ENCODE measurements at places on chromosomes 5 and 9.

DNA sequence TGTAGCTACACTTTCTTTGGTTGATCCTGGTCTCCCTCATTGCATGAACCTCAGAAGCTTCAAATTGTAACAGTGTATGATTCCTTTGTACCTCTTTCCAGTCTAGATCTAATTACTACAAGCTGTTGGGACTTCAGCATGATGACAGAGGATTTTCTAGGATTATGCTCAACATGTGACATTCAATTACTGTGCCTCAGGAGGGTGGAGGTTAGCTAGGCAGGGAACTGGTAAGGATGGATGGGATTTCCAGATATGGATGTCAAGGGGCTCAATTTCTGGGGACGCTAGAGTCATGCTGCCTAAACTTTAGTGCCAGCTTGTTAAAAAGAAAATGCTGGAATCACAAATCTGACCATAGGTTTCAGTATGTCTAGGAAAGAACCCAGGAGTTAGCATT lies 29.2 kb upstream of the GLRA1 start:
- no peak for DNase-seq

DNA sequence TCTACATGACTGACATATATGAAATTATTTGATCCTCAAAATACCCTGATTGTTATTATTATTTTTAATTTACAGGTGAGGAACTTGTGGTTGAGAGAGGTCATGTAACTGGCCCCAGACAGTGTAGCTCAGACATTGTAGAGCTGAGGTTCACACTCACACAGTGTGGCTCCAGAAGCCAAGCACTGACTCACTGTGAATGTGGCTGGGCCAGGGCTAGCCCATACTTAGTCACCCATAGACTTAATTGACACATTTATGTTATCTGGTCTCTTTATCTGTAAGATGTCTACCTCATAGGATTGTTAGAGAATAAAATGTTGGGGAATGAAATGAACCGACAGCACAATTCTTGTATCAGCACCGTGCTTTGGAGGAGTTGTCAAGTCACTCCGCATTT lies 24.9 kb upstream of the CCDC112 start:
- DNase-seq: no peak

GRCh38 chr9:131420980-131421624 lies 27.2 kb downstream of the PRRC2B start:
- no peak for DNase-seq

DNA sequence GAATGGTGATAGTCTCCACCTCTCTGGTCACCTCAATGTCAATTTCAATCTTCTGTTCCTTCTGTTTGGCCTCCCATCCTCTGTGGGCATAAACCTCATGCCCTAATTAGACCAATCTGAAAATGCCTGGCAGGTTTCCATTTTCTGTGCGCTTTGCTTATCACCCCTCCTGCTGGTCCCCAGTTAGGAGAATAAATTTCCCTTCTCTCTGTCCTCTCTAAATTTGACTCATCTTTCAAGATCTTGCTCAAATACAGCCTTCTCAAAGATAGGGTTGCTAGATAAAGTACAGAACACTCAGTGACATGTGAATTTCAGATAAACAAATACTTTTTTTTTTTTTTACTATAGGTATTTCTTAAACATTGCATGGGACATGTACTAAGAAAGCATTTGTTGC lies 69.4 kb upstream of the CD180 start:
- DNase-seq: no peak

DNA sequence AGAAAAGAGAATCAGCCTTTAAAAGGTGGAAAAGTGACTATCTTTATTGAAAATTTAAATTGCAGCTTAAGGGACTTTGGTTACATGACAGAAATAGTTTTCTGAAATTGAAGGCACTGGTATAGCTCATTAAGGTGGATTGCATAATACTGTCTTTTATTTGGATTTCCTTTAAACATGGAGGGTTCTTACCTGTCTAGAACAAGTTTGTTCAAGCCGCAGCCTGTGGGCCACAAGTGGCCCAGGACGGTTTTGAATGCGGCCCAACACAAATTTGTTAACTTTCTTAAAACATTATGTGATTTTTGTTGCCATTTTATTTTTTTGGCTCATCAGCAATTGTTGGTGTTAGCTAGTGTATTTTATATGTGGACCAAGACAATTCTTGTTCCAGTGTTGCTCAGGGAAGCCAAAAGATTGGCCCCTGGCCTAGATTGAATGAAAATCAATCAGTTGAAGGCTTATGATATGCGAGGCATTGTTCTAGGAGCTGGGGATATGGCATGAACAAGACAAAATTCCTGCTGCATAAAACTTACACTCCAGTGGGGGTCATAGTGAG lies 18.0 kb downstream of the NNT start:
- DNase-seq: no peak

DNA sequence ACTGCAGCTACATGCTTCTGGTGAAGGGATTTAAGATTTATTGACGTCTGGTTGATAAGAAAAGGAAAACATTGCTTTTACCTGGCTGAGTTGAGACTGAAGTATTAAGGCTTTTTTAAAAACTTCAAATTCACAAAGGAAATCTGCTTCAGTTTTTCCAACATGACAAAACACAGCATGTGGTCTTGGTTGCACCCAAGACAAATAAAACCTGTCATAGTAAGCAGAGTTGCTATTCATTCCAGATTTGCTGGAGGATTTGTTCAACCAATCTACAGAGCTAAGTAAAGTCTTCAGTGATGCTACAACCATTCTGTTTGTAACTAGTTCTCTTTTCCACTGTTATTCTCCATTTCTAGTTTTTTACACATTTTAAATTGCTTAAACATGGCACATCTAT lies 11.3 kb downstream of the C5orf63 start:
- no peak for DNase-seq

DNA sequence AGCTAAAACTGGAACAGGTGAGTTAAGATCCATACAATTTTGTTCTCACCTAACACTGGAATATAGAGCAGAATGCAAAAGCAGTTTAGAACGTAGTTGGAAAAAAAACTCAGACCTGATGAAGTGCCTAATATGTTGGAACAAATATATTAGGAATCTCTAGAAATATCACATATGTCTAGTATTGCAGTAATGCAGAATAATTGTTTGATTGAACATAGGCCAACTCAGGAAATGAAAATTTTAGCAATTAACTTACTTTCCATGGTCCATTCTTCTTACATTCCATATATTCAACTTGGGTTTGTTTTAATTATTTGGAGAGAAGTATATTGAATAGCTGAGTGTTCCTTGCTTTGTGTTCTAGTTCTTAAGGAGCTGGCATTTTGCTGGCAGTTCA lies 111.8 kb upstream of the ADAMTSL1 start:
- DNase-seq: no peak

DNA sequence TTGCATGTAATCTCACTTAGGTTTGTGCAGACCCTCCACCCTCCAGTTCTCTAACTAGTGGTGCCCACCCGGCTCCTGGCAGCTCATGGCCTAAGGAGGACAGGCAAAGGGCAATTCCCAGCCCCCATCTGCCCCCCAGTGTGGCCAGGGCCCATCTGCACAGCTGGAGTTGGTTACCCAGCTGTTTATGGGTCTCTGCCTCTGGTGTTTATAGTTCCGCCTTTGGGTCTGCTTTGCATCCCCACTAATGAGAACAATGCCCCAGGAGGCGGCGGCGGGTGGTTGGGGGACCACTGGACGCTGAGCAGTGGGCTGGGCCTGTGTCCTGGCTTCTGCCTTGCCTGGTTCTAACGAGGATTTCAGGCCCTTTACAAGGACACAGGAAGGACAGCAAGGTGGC lies 62.4 kb downstream of the NDST1 start:
- no peak for DNase-seq

- no peak for DNase-seq
Observed at GRCh38 chr5:177316005-177316404, 4.3 kb upstream of the MXD3 start.

- DNase-seq: no peak
Observed at GRCh38 chr5:139652788-139653241, 4.7 kb downstream of the CXXC5 start.

- no peak for DNase-seq
Observed at GRCh38 chr5:158643840-158644239, 455.9 kb downstream of the EBF1 start.

- DNase-seq: no peak
Observed at GRCh38 chr5:59583810-59584562, 309.5 kb downstream of the PDE4D start.

DNA sequence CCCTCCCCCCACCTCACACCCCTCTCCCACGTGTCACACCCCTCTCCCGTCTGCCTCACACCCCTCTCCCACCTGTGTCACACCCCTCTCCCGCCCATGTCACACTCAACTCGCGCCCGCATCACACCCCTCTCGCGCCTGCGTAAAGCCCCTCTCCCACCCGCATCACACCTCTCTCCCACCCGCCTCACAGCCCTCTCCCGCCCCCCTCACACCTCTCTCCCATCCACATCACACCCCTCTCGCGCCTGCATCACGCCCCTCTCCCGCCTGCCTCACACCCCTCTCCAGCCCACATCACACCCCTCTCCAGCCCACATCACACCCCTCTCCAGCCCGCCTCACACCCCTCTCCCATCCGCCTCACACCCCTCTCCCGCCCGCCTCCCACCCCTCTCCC lies 173.5 kb upstream of the FOXD4L5 start:
- DNase-seq: no peak

GRCh38 chr5:170056561-170057267 lies 49.0 kb upstream of the FOXI1 start:
- DNase-seq: no peak

DNA sequence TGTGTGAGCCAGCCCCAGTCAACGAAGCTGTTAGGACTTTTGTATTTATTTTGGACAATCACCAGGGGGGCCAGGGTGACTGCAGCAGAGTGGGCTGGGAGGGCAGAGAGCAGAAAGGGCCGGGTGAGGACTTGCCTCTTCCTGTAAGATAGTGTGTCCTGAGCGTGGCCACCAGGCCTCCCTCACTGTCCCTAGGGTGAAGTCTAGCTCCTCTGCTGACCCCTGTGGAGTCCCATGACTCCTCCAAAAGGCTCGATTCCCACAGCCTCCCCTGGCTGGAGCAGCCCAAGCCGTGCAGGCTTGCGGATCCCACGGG lies 147.8 kb downstream of the RXRA start:
- DNase-seq: no peak

DNA sequence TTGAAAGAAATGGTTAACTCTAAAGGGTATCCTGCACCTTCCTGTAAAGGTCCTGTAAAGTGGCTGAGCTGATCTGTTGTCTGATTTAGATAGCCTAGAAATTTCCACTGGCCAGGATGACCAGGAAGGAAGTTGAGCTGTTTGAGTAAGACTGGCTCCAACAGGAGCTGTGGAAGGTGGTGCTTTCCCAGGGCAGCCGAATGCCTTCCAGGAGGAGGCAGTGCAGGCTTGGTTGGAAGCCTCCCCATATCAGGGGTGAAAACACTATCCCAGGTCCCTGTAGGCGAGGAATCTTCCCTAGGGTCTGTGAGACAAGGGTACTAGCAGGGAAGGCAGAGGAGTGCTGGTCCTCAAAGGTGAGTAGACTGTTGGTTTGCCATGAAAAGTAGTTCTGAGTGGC lies 98.4 kb downstream of the LIX1 start:
- DNase-seq: no peak

DNA sequence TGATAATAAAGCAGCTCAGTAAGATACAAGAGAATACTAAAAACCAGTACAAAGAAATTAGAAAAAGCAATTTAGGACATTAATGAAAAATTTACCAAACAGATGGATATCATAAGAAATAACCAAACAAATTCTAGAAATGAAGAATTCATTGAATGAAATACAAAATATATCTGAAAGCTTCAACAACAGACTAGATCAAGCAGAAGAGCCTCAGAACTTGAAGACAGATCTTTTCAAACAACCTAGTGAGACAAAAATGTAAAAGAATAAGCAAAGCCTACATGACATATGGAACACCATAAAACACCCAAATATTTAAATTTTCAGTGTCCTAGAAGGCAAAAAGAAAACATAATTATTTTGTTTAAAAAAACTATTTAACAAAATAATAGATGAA lies 66.9 kb downstream of the SKIC3 start:
- DNase-seq: no peak

- DNase-seq: no peak
Observed at GRCh38 chr9:1870915-1871314, 144.2 kb upstream of the SMARCA2 start.

- no peak for DNase-seq
Observed at GRCh38 chr5:128062172-128062746, 21.3 kb upstream of the SLC12A2 start.

DNA sequence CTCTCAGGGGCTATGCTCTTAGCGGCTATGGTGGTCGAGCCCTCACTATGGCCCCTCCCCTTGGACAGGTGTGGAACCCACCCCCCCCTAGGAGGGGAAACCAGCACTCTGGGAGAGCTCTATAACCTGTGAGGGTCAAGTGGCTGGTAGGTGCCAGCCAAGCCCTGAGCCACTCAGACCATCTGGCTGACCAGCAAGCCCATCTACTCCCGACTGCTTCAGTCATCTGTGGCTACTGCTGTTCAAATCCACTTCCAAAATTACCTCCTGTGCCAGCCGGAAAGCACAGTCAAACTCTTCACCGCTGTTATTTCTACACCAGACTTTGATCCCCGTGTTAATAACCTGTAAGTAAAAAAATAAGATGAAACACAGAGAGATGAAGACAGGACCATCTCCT lies 28.5 kb downstream of the NSUN2 start:
- DNase-seq: no peak

DNA sequence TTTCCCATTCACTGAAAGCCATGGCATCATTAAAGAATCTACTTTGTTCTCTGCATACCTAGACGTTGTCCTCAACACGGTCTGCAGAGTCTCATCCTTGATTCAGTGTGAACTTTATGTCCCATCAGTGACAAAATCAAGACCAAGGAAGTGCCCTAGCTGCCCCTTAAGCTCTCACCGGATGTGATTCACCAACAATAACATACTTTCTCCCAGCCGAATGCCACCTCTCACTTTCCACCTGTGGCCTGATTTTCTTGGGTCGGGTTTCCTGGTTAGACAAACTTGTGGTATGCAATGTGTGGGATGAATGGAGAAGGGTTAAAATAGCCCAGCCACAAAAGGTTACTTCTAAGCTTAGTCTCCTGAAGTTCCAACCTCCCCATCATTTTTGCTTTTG lies 145.3 kb upstream of the PAPPA start:
- no peak for DNase-seq

DNA sequence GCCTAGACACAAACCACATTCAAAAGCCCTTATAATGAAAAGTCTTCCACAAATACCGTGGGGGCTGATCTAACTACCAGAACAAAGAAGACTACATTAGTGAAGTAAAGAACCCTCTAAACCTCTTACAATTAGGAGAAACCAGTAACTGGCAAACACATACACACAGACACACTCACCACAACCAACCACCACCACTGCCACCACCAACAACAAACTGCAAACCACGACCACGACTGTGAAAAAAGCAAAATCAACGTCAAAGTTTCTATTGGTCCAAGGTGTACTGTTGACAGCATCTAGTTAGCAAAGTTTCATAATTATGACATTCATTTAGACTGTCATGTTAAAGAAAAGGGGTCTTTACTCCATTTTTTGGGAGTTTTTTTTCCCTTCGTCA lies 2.7 kb downstream of the CDO1 start:
- no peak for DNase-seq

DNA sequence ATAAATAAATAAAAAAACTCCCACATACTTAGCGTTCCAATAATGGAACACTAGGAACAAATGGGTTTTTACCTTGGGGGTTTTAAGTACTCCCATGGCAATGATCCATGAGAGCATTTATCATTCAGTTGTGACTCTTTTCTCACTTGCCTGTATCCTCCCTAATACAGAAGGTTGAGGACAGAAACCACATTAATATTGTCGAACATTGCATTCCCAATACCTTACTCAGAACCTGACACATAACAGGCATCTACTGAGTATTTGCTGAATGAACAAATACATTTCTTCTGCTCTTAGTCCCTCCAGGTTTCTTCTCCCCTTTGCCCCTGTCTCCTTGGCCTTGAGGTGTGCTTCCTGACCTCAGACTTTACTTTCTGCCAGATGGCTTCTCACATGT lies 175.9 kb downstream of the CEMIP2 start:
- DNase-seq: no peak
